Astrocyte of the hippocampus (primary cell): ENCODE measurements at places on chromosomes 7 and 10.
A peak's percentile ranks its signal among the peaks of the same experiment; 100 is the strongest.

GRCh38 chr7:107890493-107890961 is 456 bp upstream of the DLD start:
- DNase-seq, result no peak

DNA sequence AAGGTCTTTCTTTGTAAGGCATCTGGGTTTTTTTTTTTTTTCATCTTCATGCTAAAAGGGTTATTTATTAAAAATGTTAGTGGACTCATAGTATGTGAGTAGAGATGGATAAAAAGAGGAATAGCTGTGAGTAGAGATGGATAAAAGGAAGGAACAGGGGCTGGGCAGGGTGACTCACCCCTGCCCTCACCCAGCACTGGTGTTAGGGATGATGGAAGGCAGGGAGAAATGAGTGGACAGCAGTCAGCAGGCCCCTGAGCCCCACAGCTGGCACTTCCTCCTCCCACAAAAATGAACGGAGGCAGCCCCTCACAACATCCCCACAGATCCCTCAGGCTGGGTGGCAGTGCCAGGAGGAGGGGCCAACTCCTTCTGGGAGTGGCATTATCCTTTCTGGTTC is 39.3 kb downstream of the ANTXRL start:
- DNase-seq, result no peak

- DNase-seq, result no peak
These were observed 20.1 kb downstream of the TES start for GRCh38 chr7:116230191-116231005.

DNA sequence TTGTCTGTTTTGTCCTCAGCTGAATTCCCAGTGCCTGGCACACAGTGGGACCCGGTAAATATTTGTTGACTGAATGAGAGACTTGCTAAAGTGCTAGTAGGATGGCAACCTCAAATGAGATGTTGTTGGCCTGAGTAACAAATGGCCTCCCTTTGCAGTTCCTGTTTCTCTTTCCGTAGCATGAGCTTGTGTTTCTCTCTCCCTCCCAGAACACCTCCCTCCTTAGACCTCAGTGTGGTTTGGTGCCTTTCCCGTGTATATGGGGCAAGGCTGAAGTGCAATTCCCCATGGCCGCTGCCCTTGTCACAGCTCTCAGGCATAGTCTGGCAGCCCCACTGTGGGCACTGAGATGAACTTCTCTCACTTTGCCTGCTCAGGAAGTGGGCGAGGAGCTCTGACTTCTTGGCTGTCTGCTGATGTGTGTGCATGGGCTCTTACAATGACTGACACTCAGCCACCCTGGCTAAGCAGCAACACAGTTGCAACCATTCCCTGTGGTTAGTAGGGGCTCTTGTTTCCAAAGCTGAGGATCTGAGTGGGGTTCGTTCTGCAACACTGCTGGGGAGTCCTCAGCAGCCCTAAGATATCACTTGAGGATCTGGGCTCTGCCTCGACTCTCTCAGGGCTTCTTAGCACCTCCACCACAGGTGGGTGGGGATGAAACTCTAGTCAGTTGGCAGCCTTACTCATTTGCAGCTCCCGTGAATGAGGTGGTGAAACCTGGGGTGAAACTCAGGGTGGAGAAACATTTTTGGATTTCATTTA is 136.1 kb downstream of the ICA1 start:
- DNase-seq, result no peak

- DNase-seq, result peak; percentile 31
These were observed 134.6 kb upstream of the ITGB1 start for GRCh38 chr10:33092596-33092995.

DNA sequence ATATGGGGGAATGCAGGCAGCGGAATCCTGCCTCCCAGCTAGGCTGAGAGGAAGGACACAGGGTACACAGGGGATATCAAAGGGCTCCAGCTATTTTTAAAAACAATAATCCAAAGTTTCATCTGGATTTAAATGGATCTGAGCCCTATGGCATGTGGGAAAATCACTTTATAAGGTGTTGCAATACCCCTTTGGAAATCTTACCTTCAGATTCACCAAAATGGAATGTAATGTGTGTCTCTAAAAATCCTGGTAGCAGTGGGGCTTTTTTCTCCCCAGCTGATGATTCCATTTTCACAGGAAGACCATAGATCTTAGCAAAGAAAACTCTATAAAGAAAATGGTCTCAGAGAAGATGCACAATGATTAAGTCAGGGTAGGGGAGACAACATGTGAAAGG is 722.2 kb downstream of the PARD3 start:
- DNase-seq, result no peak

DNA sequence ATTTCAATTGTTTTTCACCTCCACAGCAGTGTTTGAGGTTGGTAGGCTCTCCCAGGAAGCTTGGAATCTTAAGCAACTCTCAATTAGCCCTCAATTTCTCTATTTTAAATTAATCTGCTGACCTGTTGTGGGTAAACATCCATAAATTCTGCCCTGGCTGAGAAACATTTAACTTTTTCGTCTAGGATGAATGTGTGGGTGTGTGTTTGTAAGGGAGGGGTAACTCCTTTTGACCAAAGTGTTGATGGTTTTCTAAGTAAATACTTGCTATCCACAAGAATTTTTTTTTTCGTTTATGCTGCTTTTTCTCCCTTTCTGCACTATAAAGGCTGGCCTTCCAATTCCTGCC is 973 bp downstream of the PPP3CB start:
- no peak for DNase-seq

DNA sequence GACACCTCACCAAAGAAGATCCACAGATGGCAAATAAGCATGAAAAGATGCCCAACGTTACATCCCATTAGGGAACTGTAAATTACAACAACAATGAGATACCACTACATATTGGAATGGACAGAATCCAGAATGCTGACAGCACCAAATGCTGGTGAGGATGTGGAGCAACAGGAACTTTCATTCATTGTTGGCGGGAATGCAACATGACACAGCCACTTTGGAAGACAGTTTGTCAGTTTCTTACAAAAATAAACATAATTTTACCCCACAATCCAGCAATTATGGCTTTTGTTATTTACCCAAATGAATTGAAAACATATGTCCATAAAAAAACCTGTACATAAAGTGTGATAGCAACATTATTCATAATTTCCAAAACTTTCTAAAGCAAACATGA is 176.8 kb downstream of the C7orf25 start:
- DNase-seq, result no peak

GRCh38 chr7:104397442-104397841 is 69.0 kb downstream of the LHFPL3 start:
- no peak for DNase-seq

- DNase-seq, result no peak
These were observed 85.8 kb upstream of the LRRC18 start for GRCh38 chr10:49025347-49025983.

DNA sequence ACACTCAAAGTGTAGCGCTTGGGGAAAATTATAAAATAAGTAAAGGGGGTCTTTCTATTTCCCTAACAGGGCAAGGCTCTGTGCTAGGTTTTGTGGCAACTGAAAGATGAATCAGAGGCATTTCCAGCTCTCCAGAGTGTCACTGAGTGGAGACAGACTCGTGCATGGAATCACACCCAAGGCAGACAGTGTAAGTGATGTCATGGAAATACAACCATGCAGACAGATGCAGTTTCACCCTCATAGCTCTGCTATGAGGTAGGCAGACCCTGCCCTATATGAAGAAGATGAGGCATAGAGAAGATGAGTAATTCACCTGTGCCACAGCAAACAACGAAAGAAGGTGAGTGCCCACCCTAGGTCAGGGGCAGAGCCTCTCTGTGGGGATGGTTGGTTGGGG is 57.2 kb upstream of the PITRM1 start:
- no peak for DNase-seq

DNA sequence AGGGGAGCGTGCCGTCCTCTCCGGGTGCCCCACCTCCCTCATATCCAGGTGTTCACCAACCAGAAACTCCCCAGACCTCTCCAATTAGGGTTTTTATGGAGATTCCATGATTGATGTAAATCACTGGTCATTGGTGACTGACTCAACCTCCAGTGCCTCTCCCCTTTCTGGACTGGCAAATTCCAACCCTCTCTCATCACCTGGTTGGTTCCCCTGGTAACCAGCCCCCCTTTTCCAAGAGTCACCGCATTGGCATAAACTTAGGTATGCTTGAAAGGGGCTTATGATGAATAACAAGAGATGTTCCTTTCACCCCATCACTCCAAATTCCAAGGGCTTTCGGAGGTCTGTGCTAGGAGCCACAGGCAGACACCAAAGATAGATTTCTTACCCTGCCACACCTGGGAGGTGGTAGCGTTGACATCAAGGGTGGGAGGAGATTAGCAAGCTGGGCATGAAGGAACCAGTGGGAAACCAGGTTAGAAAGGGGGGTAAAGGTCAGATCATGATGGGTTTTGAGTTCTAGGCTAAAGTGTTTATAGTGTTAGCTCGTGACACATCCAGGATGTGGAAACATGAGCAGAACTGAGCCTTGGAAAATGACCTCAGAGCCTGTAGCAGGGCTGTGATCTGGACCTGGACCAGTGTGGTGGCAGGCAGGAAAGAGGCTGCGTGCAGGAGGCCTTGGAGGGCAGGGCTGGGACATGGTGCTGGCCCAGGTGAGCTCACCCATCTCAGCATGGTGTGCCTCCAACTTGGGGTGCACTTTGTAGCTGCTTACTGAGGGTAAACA is 45.1 kb downstream of the CAMK1D start:
- peak; percentile 50 for DNase-seq
